ENCODE measurements at places on chromosomes 7 and 10. TPM values are rescaled to one million over a fixed set of nuclear protein-coding genes. Genes with fewer than 3 reads are reported as not detected.

DNA sequence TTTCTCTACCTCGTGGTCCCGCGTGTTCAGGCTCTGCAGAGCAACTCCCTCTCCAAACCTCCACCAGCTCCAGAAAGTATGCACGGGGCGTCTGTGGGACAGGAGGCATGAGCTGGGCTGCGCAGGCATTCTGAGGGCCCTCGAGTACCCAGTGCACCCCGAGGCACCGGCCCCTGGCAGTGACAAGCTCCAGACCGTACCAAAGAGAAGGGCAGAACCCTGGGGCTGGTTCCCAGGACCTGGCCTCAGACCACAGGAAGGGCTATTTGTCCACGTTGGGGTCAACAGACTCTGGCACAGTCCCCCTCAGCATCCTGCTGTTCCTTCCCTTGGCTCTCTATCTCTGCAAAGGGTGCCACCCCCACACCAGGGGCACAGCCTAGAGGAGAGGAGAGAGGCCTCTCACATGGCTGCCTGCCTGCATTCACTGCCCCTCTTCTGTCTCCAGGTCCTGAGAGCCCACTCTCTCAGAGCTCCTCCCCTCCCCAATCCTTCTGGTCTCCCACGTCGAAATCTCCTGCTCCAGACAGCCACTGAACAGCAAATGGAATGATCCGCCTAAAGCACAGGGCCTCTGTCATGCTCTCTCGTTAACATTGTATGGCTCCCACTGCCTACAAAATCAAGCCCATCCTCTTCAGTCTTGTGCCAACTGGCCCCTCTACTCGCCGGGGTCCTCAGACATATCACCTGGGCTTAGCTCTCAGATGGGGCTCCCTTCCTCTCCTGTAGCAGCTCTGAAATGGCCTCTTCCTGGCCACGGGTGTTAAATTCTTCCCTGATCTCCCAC lies 96.3 kb downstream of the OAT start:
- H3K4me3 ChIP-seq = no peak overlapping the region
- no peaks in the 10 kb centered on the region for H3K36me3 ChIP-seq
- no peaks in the 10 kb centered on the region for H3K4me1 ChIP-seq
- no peak overlapping the region for H3K27ac ChIP-seq
- DNase-seq = no peak
- H3K27me3 ChIP-seq = no peaks in the 10 kb centered on the region

CNPY1 gene
- total RNA-seq = not detected

- H3K36me3 ChIP-seq = no peaks in the 10 kb centered on the region
- H3K4me3 ChIP-seq = no peak overlapping the region
- no peaks in the 10 kb centered on the region for H3K27me3 ChIP-seq
- no peak for DNase-seq
- no peak overlapping the region for H3K27ac ChIP-seq
These were observed 6.3 kb upstream of the VSIR start for GRCh38 chr10:71779641-71780040.

CAV2 gene
- total RNA-seq = 49.2 TPM

DNA sequence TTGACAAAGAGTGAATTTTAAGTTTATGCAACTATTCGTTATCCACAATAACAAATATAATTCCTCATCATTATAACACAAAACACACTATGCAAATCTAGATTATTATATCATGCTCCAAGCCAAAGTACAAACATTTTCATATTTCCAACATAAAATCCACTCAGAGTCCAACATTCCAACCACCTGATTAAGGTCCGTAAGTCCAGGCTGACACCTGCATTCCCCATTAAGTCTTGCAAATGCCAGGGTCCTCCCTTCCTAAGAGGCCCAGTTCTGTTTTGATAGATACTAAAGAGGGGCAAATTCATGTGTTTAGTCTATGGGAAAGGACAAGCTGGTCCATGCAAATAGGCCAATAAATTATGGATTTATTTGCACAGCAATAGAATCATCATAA lies 206.1 kb downstream of the POU6F2 start:
- no peaks in the 10 kb centered on the region for H3K4me1 ChIP-seq
- H3K4me3 ChIP-seq = no peak overlapping the region
- H3K27me3 ChIP-seq = no peaks in the 10 kb centered on the region
- H3K27ac ChIP-seq = no peak overlapping the region

GRCh38 chr7:74499835-74500388 lies 46.2 kb downstream of the GTF2IRD1 start:
- DNase-seq = no peak
- no peak overlapping the region for H3K27ac ChIP-seq
- H3K36me3 ChIP-seq = no peaks in the 10 kb centered on the region
- no peak overlapping the region for H3K4me3 ChIP-seq
- H3K4me1 ChIP-seq = peaks cover 3% of the 10 kb centered on the region
- no peaks in the 10 kb centered on the region for H3K27me3 ChIP-seq

DNA sequence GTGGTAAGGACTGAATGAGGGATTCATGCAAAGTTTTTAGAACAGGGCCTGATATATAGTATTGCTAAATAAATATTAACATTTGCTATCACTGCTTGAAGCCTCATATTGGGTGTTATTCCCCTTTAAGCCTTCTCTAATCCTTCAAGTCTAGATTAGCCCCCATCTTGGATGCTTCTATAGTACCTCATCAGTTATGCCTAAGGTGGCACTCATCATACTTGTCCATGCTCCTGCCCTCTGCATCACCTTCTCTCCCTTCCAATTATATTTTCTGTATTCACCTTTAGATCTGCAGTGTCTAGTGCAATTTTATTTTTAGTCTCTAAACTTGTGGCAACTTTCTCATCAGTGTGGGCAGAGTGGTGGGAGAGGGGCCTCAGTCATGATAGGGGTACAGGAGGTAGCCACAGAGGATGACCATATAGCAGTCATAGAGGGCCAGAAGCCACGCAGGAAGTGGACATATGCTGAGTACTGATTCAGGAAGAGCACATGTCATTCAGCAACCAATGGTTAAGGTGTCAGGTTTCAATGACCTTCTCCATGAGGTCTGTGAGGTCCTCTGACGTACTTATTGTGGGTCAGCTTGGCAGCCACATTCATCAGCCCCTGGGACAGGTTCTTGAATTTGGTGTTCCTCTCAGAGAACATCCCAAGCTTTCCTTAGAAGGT lies 2.5 kb downstream of the ENTPD1 start:
- H3K4me1 ChIP-seq = no peaks in the 10 kb centered on the region
- H3K36me3 ChIP-seq = no peaks in the 10 kb centered on the region
- no peak for DNase-seq
- H3K27ac ChIP-seq = no peak overlapping the region
- H3K4me3 ChIP-seq = no peak overlapping the region

DNA sequence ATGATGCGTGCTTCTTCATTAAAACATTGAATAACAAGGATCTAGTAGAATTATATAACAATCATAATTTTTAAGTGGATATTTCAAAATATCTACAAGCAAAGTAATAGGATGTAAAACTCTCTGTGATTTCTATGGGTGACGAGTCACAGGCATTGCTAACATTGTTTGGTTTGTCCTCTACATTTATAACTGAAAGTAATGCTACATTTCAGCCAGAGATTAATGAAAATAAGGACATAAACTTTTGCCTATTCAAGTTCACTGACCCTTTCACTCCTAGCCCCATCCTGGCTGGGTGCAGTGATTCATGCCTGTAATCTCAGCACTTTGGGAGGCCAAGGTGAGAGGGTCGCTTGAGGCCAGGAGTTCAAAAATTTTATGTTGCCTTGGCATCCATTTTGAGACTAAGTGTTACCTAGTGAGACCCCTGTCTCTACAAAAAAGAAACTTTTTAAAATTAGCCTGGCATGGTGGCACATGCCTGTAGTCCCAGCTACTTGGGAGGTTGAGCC lies 38.4 kb upstream of the HSPA12A start:
- no peak overlapping the region for H3K4me3 ChIP-seq
- no peaks in the 10 kb centered on the region for H3K4me1 ChIP-seq
- no peak for DNase-seq
- H3K27me3 ChIP-seq = no peaks in the 10 kb centered on the region
- H3K27ac ChIP-seq = no peak overlapping the region

- H3K4me1 ChIP-seq = peaks cover 18% of the 10 kb centered on the region
- no peak overlapping the region for H3K4me3 ChIP-seq
- no peak for DNase-seq
- H3K36me3 ChIP-seq = no peaks in the 10 kb centered on the region
These were observed 454.5 kb upstream of the ZMIZ1 start for GRCh38 chr10:78614267-78614666.

PLEKHS1 gene
- total RNA-seq = 0.23 TPM

HACD1 gene
- 30.3 TPM for total RNA-seq

DNA sequence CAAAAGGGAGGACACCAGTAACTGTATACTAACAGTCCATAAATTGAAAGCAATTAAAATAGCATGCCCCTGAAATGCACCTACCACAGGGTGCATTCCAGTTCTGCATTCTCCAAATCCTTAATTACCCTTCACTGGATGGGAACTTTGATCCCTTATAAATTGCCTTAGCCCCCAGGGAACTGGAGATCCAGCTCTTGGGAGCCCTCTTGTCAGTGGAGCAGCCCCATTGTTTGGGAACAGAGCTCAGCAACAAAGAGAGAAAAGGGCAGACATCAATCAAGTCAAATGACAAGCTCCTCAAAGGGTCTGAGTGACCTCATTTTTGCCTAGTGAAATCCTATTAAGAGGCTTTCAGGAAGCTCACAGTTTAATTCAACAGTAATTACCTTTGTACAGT lies 472.6 kb downstream of the XPNPEP1 start:
- H3K36me3 ChIP-seq = no peaks in the 10 kb centered on the region
- peaks cover 9% of the 10 kb centered on the region for H3K27me3 ChIP-seq
- no peak for DNase-seq

- H3K27me3 ChIP-seq = peaks cover 8% of the 10 kb centered on the region
- H3K27ac ChIP-seq = no peak overlapping the region
- no peaks in the 10 kb centered on the region for H3K36me3 ChIP-seq
- peak; percentile 23 for DNase-seq
- H3K4me3 ChIP-seq = no peak overlapping the region
These were observed 10.9 kb upstream of the CHRM2 start for GRCh38 chr7:136857573-136857972.

DNA sequence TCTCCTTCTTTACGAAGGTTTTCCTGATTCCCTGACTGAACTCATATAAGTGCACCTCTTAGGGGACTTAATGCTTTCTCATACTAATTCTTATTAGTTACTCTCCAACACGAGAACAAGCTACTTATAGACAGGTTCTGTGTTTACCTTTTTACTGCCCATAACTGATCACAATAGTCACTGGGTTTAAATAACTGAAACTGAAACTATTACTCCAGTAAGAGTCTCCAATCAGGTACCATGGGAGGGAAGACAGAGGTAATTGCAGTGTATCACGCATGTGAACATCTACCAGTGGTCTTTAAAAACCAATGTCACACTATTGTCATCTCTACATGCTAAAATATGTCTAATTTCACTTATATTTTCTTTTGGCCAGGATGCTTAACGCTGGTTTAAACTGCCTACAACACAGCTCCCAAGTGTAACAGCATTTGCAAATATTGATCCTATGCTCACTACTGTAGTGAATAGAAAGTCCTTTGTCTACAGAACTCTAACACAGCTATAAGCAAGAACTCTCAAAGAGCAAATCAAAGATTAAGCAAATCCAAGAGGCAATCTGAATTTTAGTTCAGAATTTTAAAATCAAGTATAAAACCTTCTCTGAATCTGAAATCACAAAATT lies 3.6 kb downstream of the GDI2 start:
- DNase-seq = no peak
- H3K4me3 ChIP-seq = peak overlapping the region; percentile 99
- no peaks in the 10 kb centered on the region for H3K36me3 ChIP-seq
- H3K27me3 ChIP-seq = no peaks in the 10 kb centered on the region
- peak overlapping the region; percentile 49 for H3K27ac ChIP-seq

GFRA1 gene
- 2.9 TPM for total RNA-seq

- DNase-seq = no peak
- H3K36me3 ChIP-seq = no peaks in the 10 kb centered on the region
- no peaks in the 10 kb centered on the region for H3K4me1 ChIP-seq
- H3K4me3 ChIP-seq = no peak overlapping the region
- no peak overlapping the region for H3K27ac ChIP-seq
These were observed 70.2 kb downstream of the AKR1C4 start for GRCh38 chr10:5266804-5267203.

DNA sequence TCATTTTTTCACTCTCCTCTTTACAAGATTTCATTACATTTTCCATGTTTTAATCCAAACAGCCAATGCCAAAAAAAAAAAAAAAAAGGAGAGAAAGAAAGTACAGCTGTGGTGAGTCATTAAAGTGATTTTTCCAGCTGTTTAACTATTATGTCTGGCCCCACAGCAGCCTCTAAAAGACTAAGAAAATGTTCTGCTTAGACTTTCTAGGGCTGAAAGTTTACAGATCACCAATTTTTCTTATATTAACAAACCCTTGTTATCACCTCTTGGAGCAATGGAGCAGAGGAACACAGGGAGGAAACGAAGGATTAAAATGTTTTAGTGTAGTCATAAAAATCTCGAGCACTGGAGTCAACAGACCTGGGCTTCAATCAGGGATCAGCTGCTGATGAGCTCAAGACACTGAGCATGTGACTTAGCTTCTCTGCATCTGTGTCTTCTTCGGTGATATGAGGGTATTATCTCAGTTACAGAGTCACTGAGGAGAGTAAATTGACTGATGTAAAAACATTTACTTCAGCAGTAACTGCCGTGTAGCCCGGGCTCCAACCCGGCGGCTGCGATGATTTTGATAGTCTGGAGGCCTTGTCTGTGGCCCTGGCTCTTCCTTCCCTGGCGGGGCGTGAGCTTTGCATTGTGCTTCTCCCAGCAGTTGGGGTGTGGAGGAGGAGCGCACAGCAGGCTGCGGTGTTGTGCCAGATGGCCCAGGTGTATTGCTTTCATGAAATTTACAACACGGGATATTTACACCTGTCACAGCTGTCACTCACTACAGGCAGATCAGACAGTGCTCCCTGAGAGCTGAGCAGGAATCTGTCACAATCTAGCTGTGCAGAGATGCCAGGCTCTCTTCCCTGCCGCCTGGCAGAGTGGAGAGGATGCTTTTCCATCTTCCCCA lies 298.3 kb upstream of the FZD8 start:
- DNase-seq = peak; percentile 43
- no peaks in the 10 kb centered on the region for H3K27me3 ChIP-seq
- H3K4me3 ChIP-seq = no peak overlapping the region
- H3K36me3 ChIP-seq = no peaks in the 10 kb centered on the region

SPDYE1 gene
- total RNA-seq = not detected

FBH1 gene
- 66.1 TPM for total RNA-seq

DNA sequence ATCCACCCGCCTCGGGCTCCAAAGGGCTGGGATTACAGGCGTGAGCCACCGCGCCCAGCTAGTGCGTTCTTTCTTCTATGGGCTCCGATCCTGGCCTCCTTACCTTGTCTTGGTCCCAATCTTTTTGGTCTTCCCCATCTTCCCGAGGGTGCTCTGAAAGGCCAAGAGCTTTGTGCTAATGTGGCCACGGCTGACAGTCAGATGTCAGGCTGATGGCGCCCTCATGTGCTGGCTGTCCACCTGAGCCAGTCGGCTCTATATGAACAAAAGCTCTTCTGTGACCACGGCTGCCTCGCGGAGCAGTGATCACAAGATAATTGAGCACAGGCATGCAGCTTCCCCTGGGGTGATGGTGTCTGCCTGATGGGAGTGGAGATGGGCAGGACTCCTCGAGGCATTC lies 11.0 kb upstream of the AHCYL2 start:
- no peaks in the 10 kb centered on the region for H3K27me3 ChIP-seq
- H3K36me3 ChIP-seq = no peaks in the 10 kb centered on the region
- H3K27ac ChIP-seq = no peak overlapping the region
- no peak overlapping the region for H3K4me3 ChIP-seq
- no peaks in the 10 kb centered on the region for H3K4me1 ChIP-seq

Data from hepatocyte (in vitro differentiated cells).